Natural killer cell (primary cell): ENCODE measurements at places on chromosomes 13 and 19.

- no peak for DNase-seq
These were observed 15.7 kb downstream of the PRAM1 start for GRCh38 chr19:8486661-8487136.

DNA sequence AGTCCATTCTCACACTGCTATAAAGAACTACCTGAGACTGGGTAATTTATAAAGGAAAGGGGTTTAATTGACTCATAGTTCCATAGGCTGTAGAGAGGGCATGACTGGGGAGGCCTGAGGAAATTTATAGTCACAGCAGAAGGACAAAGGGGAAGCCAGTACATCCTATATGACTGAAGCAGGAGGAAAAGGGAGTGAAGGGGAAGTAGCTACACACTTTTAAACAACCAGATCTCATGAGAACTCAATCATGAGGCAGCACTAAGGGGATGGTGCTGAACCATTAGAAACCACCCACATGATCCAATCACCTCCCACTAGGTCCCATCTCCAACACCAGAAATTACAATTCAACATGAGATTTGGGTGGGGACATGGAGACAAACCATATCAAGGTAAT, 209.1 kb downstream of the DIAPH3 start:
- no peak for DNase-seq

- no peak for DNase-seq
These were observed 27.9 kb downstream of the C13orf46 start for GRCh38 chr13:113945857-113946408.

DNA sequence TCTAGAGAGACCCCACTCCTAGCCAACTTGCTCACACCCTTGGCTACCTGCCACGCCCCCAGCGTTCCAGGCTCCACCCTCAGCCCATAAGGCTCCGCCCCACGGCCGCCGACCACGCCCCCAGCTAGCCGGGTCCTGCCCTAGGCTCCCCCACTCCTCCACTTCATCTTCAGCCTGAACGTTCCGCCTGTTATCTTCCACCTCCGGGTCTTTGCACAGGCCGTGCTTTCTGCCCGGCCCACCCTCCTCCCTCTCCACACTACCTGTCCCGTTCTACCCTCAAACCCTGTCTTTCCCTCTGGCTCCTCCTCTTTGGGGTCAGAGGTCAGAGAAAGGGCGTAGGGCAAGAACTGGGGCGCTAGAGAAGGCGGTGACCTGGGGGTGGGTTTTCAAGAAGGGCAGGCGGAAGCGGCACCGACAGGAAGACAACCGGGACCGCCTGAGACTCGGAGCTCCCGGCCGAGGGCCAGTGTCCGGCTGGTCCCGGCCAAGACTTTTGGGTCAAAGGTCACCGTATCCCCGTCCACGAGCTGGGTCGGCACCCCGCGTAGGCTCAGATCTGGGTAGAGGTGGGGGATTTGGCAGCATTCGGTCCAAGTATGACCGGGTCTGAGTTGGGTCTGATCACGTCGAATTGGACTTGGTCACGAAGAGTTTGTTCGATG, 2.2 kb downstream of the PDE4C start:
- peak; percentile 36 for DNase-seq

GRCh38 chr19:3154957-3155736, 19.3 kb downstream of the GNA15 start:
- DNase-seq = peak; percentile 92

- DNase-seq = no peak
These were observed 186.2 kb upstream of the GPR12 start for GRCh38 chr13:26946684-26947343.

DNA sequence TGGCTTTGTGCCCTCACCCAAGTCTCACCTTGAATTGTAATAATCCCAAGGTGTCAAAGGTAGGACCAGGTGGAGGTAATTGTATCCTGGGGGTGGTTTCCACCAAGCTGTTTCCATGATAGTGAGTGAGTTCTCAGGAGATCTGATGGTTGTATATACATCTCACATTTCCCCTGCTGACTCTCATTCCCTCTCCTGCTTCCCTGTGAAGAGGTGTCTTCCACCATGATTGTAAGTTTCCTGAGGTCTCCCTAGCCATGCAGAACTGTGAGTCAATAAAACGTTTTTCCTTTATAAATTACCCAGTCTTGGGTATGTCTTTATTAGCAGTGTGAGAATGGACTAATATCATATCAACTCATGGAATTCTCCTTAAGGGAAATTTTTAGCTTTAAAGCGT, 302.6 kb downstream of the LIG4 start:
- no peak for DNase-seq

DNA sequence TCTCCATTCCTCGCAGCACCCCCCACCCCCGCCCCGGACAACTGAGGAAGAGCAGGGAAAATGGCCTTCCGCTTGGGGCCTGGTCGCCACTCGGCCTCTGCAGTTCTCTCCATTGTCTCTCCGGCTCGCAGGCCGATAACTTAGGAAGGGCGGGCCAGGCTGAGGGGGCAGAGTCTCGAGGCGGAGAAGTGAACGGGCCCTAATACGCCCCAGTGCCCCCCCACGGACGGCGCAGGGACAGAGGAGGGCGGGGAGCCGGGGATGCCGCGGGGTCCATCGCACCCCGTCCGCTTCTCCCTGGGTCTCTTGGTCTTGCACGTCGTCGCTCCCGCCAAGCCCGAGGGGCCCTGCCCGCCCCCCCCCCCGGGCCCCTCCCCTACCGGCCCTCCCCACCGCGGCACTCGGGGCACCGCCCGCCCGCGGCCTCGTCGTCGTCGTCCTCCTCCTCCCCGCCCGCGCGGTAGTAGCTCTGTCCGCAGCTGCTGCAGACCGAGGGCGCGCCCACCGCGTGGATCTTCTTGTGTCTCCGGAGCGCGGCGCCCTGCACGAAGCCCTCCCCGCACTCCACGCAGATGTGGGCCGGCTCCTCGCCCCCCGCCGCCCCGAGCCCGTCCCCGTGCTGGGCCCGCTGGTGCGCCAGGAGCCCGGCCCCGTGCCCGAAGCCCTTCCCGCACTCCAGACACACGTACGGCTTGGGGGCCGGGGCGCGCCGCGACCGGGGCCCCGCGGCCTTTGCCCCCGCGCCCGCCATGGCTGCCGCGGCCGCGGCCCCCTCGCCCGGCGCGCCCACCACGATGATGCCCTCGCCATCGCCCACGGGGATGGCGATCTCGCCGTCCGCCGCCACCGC, 33.2 kb downstream of the ZNF787 start:
- DNase-seq = no peak

DNA sequence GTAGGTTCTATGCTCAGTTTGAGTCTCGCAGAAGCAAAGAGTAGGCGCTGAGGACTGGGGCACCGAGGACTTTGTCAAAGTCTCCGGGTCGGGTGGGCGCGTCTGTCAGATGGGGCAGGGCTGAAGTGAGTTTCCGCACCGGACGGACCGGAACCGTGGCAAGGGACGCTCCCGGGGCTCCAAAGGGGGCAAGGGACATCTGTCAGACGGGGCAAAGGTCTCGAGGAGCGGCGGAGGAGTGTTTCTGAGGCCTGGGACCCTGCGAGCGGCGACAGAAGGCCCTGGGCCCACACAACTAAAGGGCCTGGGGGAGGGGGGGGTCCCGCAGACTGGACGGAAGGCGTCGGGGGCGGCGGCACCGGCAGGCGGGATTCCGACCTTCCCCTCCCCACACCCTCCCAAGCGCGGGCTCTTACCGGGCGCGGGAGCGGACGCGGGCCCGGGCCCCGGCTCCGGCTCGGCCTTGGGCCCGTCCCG, 13.3 kb upstream of the AKAP8L start:
- DNase-seq = no peak

DNA sequence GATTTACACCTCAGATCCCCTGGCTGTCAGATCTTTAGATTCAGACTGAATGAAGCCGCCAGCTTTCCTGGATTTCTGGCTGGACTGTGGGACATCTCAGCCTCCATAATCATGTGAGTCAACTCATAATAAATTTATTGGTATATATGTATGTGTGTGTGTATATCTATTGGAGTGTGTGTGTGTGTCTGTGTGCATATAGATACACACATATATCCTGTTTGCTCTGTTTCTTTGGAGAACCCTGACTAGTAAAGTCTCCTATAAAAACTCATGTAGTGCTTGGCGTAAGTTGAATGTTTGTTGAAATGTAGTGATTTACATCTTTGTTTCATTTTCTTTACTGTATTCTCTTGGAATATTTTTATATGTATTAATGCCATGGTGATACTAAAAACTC, 499.5 kb upstream of the KLF12 start:
- no peak for DNase-seq

GRCh38 chr19:33811246-33811645, 14.6 kb downstream of the KCTD15 start:
- DNase-seq = no peak

- peak; percentile 56 for DNase-seq
These were observed at the start of gene RINL for GRCh38 chr19:38877781-38878574. Gene RINL (minus strand): TSS chr19:38878275. CDS start chr19:38876742, 1,533 bp downstream.

DNA sequence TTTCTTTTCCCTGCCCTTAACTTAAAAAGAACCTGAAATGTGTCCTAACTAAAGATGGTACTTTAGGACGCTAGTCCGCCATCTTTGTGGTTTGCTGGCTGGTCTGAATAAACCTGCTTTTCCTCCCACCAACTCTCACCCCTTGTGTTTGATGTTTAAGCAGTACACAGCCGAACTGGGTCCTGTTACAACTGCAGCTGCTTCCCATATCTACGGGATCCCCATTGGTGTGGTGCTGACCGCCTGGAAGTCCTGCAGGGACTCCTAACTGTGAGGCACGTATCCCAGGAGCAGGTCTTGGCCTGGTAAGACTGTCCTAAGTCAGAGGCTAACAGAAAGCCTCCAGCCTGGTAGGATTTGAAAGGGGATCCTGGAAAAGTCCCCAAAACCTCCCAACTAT, 40.9 kb upstream of the VSTM2B start:
- DNase-seq = no peak

GRCh38 chr19:48745208-48745995, 1.3 kb downstream of the IZUMO1 start:
- DNase-seq = no peak

DNA sequence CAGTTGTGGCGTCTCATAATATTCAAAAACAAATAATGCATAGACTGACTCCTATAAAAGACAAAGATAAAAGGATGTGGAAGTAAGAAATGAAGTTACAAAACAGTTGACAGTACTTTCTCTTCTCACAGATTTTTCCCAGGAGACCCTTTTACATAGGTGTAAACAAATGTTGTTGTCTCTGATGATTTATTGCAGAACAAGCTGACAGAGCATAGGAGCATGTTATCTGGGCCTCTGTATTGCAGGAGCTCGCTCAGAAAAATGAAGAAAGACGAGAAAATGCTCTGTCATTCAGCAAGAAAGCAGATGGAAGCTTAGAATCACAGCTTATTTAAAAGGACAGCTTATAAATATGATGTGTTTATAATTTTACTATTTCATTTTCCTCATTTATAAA, 353.6 kb upstream of the GPC6 start:
- no peak for DNase-seq

- DNase-seq = peak; percentile 16
These were observed 25.2 kb upstream of the ZNF845 start for GRCh38 chr19:53308339-53308811.

- DNase-seq = no peak
These were observed 7.8 kb downstream of the CPB2 start for GRCh38 chr13:46097015-46097414.

DNA sequence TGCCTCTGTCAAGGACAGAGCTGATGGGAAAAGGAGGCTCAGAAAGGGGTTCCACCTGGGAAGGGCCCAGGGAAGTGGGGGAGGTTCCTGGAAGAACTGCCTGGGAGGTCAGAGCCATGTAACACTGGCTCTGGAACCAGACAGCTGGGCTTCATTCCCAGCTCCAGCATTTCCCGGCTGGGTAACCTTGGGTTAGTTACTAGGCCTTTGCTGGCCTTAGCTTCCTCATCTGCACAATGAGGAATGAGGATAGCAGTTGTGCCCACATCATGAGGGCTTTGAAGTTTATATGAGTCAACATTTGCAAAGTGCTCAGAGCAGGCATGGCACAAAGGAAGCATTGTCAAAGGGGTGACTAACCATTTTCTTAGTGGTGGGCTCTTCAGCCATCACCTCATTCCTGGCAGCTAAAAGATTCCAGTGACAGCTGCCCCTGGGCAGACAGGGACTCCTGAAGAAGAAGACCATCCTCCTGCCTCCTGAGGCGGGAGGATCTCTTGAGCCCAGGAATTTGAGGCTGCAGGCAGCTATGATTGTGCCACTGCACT, 1.7 kb upstream of the DNAJB1 start:
- no peak for DNase-seq

GRCh38 chr19:15866636-15867035, 31.2 kb downstream of the CYP4F2 start:
- DNase-seq = no peak

GRCh38 chr13:35695448-35695770, 218.9 kb upstream of the MAB21L1 start:
- no peak for DNase-seq

GRCh38 chr13:32528358-32528757, 10.2 kb downstream of the N4BP2L2 start:
- DNase-seq = no peak
